8988T (cell line): ENCODE measurements at places on chromosomes 2 and 18.
A peak's percentile ranks its signal among the peaks of the same experiment; 100 is the strongest.

GRCh38 chr18:78321402-78321801 lies 658.2 kb upstream of the SALL3 start:
- no peak for DNase-seq

DNA sequence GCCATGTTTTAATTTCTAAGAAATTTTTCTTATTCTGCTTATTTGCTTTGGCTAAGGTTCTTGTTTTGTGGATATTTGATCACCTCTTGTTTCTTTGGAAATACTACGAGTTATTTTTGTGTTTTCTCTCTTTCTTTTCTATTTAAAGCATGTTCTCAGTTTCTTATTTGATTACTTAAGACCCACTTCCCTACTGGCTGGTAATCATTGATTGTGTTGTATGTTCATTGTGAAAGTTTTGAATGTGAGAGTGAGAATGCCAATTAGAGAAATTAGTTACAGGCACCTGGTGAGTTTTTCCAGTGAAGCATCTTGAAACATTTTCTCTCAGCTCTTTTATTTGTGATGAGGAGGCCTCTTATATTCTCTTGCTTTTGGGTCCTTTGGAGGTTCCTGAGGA lies 226.7 kb upstream of the MC4R start:
- no peak for DNase-seq

DNA sequence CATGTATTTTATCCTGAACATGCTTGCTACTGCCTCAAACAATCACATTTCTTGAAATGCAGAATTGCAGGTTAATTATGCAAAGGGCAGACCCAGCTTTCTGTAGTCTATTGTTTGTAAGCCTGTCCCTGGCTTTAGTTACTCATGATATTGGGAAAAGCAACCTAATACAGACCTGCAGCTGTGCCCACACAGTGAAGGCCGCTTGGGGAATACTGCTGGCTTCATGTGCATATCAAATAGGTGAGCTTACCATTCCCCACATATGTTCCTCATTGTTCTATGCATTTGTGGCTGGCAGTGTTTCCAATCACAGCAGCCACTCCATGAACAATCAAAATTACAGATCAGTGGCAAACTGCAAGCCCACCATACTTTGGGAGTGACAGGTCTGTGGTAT lies 186.3 kb downstream of the TMEM163 start:
- no peak for DNase-seq

DNA sequence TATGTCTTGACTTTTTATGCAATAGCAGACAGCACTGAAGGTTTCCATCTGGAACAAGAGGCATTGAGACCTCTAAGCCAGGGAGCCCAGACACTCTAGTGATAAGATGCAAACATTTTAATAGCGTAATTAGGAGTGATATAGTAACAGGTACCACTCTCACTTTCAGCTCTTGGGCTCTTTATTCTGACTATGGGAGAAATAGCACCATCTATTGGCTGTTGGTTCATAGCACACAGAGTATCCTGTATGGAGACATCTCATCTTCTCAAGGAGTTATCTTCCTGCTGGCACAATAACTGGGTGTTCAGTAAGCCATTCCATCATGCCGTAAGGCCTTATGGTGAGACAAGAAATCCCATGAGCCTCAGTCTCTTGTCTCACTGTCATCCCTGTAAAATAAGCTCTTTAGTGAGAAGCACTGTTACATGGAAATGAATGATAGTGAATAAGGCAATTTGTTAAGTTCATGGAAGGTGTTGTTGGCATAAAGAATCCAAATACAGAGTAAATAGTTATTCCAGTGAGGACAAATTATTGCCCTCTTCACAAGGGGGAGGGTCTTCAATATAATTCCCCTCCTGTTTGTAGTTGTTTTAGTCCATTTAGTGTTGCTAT lies 48.3 kb downstream of the THUMPD2 start:
- DNase-seq: no peak

- no peak for DNase-seq
Observed at GRCh38 chr2:236767941-236768340, 198.3 kb downstream of the ACKR3 start.

DNA sequence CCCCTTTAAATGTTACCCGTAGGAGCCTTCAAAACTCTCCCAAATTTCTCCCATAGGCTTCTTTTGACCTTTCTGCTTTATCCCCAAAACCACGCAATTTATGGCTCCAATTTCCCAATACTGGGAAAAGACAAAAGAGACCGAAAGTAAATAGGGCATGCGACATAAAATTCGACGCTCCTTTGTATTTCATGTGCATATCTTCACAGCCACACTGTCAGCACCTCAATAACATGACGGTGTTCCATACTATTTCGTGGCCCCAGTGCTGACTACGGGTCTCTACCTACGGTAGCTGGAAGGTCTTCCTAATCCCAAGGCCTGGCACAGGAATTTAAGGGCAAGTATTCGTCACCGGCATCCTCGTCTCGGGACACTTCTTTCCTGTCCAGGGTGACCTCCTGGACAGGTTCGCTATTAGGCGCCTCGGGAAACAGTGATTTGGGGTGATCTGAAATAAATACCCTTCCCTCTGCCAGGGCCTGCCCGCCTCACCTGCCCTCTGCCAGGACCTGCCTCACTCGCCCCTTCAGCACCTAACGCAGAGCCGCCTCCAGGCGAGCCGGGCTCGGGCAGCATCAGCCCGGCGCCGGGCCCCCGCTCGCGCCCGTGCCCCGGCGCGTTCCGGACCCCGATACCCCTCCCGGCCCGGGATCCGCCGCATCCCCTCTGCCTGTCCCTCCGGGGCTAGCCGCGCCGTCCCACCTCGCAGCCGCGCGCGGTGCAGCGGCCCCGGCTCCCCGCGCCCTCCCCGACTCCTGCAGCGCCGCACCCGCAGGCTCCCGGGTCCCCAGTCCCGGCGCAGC lies 680 bp downstream of the DTNB start:
- DNase-seq: peak; percentile 62

- no peak for DNase-seq
Observed at GRCh38 chr18:49610022-49610445, 48.2 kb downstream of the LIPG start.

- no peak for DNase-seq
Observed at GRCh38 chr18:73636355-73636754, 511.3 kb downstream of the FBXO15 start.

- no peak for DNase-seq
Observed at GRCh38 chr18:63306819-63307550, 12.6 kb downstream of the BCL2 start.

DNA sequence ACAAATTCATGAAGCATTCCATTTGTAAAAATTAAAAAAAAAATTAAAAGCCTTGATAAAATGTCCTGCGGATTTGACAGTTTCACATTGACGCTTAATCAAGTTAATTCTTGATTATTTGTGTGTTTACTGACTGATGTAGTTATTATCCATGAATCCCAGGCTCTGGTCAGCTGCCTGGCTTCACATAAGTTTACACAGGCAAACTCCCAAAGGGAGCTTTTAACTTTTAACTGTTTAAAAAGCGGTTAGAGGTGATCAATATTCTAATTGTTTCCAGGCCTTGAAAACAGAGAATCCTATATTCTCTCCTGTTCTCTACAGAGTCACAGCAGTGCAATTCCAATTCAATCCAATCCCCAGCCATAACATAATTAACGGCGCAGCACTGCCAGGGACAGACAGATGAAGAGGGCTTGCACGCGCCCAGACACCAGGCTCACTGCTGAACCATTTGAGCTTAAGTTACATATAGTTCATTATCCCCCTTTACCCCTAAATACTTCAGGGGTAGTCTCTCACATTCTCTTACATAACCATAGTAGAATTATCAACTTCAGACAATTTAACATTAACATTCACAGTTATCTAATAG lies 47.5 kb downstream of the ATP8B1 start:
- no peak for DNase-seq

- DNase-seq: no peak
Observed at GRCh38 chr2:229132236-229132635, 138.9 kb downstream of the PID1 start.

- no peak for DNase-seq
Observed at GRCh38 chr2:16021611-16022363, 81.4 kb downstream of the MYCN start.

DNA sequence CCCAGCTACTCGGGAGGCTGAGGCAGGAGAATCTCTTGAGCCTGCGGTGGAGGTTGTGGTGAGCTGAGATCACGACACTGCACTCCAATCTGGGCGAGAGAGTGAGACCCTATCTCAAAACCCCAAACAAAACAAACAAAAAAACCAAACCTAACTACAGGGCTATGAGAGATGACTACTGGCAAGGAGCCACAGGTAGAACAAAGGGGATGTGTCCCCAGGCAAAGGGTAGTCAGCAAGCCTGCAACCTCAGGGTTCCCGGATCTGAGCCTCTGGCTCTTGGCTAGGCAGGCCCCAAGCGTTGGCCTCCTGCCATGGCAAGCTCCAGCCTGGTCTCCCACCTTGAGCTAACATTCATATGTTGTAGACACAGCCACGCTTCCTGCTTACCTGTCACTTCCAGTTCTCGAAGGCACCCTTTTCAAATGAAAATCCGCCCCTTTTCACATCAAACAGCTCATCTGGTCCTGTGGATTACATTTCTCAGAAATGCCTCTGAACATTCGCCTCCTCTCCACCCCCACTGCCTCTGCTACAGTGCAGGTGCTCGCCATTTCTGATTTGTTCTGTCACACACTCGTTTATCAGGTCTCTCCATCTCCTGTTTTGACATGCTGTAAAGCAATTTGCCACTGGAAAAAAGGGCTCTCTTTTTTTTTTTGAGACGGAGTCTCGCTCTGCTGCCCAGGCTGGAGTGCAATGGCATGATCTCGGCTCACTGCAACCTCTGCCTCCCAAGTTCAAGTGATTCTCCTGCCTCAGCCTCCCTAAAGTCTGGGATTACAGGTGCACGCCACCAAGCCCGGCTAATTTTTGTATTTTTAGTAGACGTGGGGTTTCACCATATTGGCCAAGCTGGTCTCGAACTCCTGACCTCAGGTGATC lies 13.1 kb upstream of the ACTR3 start:
- DNase-seq: no peak

GRCh38 chr2:120600786-120601185 lies 134.9 kb upstream of the GLI2 start:
- DNase-seq: no peak

- DNase-seq: no peak
Observed at GRCh38 chr2:225488743-225489142, 89.2 kb downstream of the NYAP2 start.

DNA sequence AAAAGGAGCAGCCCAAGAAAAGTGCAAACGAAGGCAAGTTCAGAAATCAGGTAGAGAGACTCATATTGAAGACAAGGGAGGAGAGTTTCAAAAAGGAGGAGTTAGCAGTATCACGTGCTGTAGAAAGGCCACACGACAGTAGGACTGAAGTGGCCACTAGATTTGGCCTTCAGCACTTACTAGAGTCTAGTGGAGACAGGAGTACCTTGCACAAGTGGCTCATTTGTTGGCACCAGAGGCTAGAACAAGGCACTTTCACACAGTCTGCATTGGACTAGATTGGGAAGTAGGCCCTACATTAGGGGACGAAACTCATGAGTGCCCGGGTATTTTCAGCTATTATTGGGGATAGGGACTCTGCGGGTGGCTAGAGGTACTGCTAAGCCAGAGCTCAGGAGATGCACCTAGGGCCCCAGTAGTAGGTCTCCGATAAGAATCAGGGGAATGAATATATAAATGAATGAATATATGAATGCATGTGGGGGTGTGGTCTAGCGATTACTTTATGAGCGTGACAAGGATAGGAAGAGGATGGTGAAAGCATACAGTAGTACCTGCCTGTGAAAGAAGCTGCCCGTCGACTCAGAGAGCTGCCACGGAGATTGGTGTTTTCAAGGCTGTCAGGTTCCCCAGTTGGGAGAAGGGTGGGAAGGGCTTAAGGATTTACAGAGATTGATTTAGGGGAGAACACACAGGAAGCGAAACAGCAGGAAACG lies 1.4 kb upstream of the NCOA1 start:
- no peak for DNase-seq

DNA sequence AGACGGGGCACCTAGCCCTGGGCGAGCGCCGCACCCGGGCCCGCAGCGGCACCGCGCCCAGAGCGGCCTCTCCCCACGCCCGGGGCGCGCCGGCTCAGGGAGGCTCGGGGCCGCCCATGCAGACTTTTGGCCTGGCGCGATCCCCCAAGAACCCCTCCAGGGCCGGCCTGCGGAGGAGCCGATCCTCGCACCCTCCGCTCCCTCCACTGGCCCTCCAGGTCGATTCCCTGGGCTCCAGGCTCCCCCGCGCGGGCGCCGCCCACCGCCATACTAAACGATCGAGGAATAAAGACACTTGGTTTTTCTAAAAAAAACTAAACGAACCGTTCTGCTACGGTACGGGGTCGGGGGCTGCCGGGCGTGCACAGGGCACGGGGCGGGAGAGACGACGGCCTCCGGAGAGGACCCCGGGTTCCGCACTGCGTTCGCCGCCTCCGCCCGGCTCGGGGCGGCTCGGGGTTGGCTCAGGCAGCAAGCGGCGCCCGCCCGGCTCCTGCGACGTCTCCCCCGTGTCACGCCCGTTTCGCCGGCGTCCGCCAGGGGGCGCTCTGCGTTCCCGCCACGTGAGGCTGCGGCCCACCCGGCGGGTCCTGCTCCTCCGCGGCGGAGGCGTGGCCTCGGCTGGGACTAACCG lies 365 bp upstream of the KHK start:
- peak; percentile 99 for DNase-seq

DNA sequence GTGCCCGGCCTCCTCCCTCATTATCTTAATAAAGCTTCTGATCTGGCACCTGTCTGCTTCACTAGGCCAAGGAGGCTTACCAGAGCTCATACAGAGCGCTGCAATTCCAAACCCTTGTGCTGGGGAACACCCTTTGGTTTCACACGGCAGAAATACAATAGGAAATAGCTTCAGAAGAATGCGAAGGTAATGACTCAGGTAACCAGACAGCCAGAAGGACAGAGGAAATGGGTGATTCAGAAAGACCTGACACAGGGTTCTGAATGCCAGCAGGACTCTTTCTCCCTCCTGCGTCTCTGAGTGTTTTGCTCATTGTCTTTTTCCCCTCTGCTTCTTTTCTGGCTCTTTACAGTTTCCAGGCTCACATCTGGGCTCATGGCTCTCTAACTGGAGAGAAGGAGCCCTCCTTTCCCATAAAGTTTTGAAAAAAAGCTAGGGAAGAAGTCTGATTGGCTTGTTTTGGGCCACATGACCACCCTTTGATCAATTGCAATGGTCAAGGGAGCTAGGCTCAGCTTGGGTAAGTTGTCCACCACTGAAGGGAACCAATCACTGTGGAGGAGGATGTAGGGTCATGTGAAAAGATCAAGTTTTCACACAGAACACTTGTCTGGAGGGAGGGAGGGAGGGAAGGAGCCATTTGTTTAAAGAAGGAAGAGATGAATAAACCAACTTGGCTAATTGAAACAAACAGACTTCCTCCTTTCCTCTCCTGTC lies 90.5 kb upstream of the UPP2 start:
- no peak for DNase-seq

DNA sequence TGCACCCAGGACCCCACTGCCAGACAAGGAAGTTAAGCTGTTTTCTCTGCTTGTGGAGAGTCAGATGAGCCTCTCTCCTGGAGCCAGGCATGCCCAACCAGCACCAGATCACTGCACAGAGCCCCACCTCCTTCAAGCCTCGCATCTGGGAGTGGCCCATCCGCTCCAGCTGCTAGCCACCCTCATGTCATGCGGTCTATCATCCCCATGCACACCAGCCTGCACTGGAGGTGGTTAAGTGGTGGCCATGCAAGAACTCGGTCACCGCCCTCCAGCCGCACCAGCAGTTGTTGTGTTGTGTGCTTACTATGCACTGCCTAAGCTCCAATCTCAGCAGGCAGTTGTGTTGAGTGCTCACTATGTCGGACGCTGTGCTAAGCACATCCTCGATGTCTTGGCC lies 177.9 kb upstream of the SLC14A2 start:
- no peak for DNase-seq

GRCh38 chr2:160646684-160647444 lies 153.3 kb upstream of the RBMS1 start:
- no peak for DNase-seq

GRCh38 chr2:217108575-217109027 lies 248.7 kb upstream of the TNP1 start:
- no peak for DNase-seq

- DNase-seq: no peak
Observed at GRCh38 chr2:207747653-207748560, 21.8 kb downstream of the FZD5 start.
